ENCODE measurements at places on chromosomes 11 and 22.

DNA sequence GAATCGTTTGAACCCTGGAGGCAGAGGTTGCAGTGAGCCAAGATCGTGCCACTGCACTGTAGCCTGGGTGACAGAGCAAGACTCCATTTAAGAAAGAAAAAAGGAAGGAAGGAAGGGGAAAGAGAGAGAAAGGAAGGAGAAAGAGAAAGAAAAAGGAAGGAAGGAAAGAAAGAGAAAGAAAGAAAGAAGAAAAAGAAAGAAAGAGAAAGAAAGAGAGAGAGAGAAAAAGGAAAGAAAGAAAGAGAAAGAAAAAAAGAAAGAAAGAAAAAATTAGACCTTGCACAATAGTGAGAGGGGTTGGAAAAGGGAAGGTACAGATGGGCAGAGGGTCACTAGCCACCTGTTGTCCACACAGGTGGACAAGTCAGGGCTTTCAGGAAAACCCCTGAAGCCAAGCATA, 57.6 kb upstream of the RTL6 start:
- no peak for DNase-seq

DNA sequence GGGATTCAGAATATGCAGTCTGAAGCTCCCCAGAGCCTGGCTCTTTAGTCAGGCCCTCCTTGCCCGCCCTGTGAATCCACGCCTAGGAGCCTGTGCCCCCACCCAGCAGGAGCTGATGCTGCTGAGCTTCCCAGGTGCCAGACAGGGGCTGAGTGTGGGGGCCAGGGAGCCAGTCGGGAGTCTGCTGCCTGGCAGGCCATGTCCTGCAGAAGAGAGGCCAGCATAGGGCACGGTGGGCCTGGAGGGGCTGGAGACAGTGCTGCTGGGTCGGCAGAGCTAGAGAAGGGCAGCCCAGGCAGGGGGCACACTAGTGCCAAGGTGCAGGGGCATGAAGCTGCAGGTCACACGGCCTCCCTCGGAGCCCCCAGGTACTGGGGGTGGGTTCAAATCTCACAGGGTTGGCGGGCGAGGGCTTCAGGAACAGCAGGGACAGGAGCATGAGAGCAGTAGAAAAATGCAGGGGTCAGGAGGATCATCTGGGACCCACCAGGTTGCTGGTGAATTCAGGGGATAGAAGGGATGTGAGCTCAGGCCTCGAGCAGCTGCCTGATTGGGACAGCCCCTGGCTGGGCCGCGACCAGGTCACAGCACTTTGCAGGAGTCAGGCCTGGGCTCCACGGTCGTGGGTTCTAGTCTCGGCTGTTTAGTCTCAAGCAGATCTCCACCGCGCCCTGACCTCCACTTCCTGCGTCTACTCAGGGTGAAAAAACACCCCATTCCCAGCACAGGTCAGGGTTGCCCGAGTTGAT, 4.1 kb upstream of the SEPTIN5 start:
- DNase-seq, result no peak

DNA sequence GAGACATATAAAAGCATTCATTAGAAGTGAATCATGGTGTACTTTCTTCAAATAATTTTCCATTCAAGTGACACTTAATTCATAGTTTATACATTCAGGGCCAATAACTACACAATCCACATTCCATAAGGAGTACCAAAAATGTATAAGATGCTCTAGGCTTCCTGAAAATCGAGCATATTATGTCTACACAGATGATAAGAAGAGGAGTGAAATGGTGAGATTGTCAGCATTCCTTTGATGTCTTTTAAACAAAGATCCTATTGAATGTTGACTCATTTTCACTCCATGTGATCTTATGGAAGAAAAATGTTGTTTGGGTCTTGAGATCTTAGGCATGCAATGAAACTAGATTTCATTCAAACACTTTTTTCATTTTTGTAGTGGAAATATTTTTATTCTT, 843.2 kb downstream of the KCNA4 start:
- DNase-seq, result no peak

- DNase-seq, result no peak
These were observed at the start of gene ST3GAL4 for GRCh38 chr11:126355324-126355925. Gene ST3GAL4 (plus strand): TSS chr11:126355686. CDS start chr11:126406156, 50,470 bp downstream.

GRCh38 chr11:117414724-117415123, 87.1 kb downstream of the CEP164 start:
- no peak for DNase-seq

DNA sequence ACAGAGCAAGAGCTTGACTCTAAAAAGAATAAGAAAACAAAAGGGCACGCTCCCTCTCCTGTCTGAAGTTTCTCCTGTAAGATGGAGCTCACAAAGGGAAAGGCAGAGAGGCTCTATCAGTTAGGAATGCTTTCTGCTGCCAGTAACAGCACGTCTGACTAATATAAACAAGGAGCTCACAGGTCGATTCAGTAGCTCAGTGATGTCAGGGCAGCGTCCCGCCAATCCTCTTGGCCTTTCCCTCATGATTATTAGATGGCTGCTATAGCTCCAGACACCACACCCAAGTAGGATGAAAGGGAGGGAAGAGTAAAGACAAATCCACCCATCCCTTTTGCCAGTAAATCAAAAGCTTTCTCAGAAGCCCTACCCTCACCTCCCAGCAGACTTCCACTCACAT, 51.3 kb upstream of the HMGXB4 start:
- DNase-seq, result no peak

DNA sequence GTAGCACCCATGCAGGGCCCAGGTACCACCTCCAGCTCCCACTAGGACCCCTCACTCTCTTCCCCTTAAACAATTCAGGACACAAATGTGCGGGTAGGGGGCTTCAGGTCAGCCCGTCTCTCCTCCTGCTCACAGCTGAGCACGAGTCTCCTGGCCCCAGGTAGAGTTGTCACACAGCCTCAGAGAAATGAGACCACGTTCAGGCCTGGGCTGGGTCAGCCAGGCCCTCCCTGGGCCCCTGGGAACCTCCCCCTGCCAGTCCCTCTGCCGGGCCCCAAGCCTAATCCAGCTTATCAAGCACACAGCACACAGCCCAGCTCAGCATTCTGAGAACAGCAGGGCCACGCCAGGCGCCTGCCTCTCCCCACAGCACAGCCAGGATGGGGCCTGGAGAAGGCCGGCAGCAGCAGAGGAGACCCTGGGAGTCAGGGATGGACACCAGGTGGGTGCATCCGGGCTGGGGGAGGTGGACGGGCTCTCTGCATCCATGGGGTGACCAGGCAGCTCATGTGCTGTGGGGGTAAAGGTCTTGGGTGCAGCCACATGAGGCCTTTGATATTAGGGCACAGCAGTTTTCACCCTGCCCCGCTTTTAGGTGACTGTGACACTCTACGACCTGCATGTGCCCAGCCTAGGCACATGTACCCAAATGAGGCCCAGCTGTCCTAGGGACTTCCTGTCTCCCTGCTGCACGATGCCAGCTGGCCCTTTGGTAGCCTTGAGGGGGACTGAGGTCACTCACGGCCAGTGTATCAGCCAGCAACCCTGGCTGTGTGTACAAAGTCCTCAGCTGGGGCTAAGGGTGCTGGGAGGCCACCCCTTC, 87.0 kb downstream of the MORC2 start:
- DNase-seq, result no peak

DNA sequence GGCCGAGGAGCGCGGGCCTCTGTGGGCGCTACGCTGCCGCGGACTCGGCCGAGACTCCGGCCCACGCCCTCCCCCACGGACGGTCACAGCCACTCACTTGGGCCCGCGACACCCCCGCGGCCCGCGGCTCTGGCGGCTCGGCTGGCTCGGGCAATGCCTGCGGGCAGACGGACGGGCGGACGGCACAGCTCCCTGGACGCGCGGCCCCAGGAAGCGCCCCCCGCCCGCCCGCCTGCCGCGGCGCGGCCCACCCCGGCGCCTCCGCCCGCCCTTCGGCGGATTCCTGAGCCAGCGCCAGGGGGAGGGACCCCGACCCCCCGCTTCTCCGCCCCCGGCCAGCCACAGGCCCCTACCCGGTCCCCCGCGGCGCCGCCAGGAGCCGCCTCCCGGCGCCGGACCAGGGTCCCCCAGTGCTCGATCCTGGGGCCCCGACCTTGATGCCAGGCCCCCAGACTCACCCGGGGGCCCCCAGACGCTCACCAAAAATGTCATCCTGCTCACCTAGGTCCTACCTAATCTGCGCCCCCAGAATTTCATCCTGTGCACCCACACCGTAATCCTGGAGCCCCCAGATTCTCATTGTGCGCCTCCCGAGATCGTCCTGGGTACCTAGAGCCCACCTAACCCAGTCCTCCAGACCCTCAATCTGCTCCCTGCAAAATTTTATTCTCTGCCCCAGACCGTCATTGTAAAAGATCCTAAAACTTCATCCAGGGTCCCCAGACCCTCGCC, at the start of gene EFEMP2:
EFEMP2 (minus strand) TSS at position 215 of the 732 bp plus-strand sequence. CDS start 446 bp downstream, outside the sequence.
- DNase-seq, result no peak

DNA sequence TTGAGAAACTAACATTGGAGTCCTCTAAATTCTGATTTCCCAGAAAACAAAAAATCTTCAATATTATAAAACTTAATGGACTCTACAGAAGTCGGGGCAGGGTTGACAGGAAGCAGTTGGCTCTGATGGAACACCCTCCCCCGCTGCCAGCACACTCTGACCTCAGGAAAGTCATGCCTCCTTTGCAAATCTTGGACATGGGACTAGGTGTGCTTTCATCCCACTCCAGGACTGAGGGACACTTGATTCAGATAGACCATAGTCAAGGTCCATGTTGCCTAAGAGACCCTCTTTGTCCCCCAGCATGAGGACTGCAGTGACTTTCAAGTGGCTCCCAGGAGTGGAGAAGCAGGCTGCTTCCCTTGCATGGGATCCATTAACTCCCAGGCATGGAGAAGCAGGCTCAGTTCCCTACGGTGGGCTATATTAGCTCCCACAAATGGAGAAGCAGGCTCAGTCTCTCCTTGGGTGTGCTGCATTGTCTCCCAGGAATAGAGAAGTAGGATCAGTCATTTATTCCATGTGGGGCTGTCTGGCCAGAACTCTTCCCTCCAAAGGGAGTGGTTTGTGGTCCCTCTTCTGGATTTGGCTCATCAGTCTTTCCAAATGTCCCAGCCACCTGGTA, 38.3 kb downstream of the C22orf31 start:
- no peak for DNase-seq

GRCh38 chr11:32420937-32421901, 14.1 kb downstream of the WT1 start:
- DNase-seq, result no peak

DNA sequence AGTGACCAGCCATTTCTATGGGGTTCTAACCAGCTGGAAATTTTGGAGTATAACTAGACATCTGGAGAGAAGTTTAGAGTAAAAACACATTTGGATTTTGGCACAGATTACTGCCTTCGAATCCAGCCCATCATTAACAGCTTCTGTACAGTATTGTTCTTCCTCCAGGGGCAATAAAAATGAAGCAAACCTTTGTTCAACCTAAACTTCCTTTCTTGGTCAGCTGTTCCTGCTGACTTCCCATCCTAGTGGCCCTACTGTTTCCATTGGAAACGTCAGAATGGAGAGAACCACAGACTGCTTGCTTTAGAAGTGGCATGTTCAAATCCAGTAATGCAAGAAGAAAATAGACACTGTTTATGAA, 203.7 kb upstream of the MTMR2 start:
- DNase-seq, result no peak

DNA sequence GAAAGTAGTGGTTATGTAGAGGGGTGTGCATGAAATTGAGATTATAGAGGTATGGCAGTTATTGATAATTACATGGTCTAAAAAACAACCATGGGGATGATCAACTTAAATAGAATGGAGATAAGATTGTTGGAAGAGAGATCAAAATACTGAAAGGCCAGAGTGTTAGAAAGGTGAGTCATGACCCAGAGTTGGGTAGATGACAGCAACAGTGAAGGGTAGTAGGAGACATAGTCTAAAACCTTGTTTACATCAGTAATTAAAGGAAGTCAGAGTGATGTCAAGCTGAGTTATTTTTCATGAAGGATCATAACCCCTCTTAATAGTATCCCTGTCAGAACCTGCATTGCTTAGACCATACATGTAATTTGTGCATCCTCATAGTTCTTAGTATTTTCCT, 110.9 kb downstream of the ELP4 start:
- no peak for DNase-seq

GRCh38 chr22:27274770-27275449, 526.6 kb downstream of the MN1 start:
- DNase-seq, result no peak

- DNase-seq, result peak; percentile 49
These were observed 26.8 kb downstream of the RPL3 start for GRCh38 chr22:39292561-39293074.

GRCh38 chr11:27228906-27229290, 134.1 kb downstream of the CCDC34 start:
- DNase-seq, result no peak

DNA sequence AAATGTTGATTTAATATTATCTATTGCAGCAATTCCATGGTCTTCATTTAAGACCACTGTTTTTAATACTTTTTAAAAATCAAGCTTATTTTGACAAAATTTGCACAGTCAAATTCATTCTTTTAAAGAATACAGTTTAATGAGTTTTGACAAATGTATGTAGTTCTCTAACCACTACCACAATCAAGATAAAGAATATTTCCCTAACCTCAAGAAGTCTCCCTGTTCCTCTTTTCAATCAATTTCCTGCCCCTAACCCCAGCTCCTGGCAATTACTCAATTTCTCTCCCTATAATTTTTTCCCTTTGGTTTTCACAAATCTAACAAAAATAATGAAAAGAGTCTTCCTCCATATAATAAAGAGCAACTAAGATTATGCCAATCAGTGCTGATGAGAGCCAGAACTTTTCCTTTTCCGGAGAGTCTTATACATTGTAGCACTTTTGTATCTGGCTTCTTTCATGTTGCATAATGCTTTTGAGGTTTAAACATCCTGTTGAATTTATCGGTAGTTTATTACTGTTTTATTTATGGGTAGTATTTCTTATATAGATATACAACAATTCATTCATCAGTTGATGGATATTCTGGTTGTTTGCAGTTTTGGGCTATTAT, 231.7 kb downstream of the AASDHPPT start:
- no peak for DNase-seq

All from NCI-H2029 treated with DMSO at 0.1 percent for 48 hours (cell line).